ENCODE measurements at places on chromosomes 7 and 10.
A peak's percentile ranks its signal among the peaks of the same experiment; 100 is the strongest.

- no peak for DNase-seq
Measured at GRCh38 chr10:58921421-58921855, 255.0 kb upstream of the PHYHIPL start.

DNA sequence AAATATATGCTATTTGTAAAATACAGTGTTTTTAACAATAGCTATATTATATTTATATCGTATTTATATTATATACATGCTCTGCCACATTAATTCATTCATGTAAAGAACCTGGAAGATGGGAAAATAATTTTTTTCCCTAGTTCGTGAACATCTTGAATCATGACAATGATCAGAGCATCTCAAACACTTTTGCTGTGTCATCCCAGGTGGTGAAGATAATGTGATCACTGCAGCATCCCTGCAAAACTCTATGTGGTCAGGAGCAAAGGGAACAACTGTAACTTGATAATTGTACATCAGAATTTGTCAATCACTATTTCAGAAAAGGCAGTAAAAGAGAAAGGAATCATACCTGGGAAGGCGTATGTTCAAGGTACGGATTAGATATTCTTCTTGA lies 39.3 kb downstream of the RAPGEF5 start:
- no peak for DNase-seq

- DNase-seq, result no peak
Measured at GRCh38 chr10:71902351-71902750, 51.3 kb upstream of the PSAP start.

DNA sequence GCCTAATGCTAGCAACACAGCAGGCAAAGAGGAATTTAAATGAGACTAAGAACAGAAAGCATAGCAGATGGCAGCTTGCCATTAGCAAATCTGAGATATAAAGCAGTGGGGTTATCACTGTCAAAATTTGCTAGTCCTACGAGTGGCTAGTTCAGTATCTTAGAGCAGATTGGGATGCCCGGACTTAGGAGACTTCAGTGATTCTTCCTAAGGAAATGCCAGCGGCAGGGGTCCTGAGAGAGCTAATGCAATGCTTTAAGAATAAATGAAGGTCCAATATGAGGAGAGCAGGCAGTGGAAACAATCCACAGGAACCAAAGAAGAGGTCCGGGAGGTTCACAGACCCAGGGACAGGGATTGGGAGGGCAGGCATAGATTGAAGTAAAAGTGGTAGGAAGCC lies 169.3 kb upstream of the NPSR1 start:
- DNase-seq, result no peak

GRCh38 chr7:2260820-2261219 lies 18.8 kb downstream of the NUDT1 start:
- DNase-seq, result no peak

- DNase-seq, result peak; percentile 86
Measured at GRCh38 chr10:69914398-69915214, 112.9 kb downstream of the COL13A1 start.

DNA sequence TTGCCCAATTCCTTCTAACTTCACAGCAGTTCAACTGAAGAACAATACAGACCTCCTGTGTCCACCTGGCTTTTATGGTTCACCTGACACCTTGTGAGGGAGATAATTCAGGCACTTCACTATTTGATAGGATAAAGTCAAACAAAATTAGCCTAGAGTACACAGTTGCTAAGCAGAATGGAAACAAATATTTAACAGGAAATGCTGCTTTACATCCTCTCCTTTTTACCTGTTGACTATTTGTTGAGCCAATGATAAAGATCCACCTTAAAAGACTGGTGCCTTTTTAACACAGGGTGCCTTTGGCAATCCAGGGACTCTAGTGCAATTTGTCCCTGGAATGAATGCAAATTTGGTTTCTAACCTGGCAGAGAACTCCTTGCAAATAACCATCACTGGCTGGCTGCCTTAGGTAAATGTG lies 39.8 kb downstream of the ITPRID1 start:
- DNase-seq, result no peak

GRCh38 chr7:47361746-47362215 lies 220.1 kb downstream of the TNS3 start:
- DNase-seq, result peak; percentile 71

- DNase-seq, result no peak
Measured at GRCh38 chr7:16889305-16889704, 7.5 kb upstream of the AGR3 start.

DNA sequence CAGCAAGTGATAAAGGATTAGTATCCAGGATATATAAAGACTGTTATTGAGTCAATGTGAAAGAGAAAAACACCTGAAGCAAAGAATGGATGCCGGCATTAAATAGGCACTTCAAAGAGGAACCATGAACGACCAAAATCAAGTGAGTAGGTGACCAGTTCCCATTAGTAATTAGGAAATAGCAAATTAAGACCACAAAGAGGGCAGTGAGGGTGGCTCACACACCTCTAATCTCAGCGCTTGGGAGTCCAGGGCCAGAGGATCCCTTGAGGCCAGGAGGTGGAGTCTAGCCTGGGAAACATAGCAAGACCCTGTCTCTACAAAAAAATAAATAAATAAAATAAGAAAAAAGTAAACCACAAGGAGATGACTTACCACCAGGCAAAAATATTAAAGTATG lies 1.5 kb upstream of the ANTXRL start:
- DNase-seq, result no peak

DNA sequence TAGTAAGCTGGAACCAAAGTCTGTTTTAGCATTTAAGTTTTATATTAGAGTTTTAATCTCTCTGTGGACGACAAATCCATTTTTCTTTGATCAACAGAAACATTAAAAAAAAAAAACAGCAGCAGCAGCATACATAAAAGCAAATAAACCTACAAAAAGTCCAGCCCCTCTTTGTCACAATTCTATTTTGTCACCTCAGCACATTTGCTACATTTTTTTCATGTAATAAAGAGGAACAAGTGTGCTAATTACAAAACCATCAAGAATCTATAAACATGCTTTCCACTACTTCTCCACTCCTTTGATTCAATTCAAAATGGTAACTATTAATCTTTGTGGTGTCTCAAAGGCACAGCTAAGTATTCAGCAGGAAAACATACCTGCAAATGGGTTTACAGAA lies 259.8 kb upstream of the GNAI1 start:
- no peak for DNase-seq

GRCh38 chr10:71797533-71798307 lies 24.4 kb upstream of the VSIR start:
- no peak for DNase-seq

DNA sequence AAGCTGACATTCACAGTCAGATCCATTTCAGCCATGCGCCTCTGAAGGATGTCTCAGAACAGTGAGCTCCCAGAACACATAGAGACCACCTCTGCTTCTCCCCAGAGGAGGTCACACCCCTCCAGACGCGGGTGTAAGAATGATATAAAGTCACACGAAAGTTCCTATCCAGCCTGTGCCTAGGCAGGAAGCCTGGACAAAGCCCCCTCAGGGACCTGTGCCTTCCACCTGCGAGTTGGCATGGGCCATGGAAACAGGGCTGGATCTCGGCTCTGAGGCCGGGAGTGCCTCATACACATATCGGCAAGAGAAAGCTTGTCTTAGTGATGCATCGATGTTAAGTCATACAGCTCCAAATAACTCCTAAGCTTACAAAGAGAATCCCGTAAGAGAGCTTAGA lies 5.0 kb downstream of the VIPR2 start:
- DNase-seq, result no peak

DNA sequence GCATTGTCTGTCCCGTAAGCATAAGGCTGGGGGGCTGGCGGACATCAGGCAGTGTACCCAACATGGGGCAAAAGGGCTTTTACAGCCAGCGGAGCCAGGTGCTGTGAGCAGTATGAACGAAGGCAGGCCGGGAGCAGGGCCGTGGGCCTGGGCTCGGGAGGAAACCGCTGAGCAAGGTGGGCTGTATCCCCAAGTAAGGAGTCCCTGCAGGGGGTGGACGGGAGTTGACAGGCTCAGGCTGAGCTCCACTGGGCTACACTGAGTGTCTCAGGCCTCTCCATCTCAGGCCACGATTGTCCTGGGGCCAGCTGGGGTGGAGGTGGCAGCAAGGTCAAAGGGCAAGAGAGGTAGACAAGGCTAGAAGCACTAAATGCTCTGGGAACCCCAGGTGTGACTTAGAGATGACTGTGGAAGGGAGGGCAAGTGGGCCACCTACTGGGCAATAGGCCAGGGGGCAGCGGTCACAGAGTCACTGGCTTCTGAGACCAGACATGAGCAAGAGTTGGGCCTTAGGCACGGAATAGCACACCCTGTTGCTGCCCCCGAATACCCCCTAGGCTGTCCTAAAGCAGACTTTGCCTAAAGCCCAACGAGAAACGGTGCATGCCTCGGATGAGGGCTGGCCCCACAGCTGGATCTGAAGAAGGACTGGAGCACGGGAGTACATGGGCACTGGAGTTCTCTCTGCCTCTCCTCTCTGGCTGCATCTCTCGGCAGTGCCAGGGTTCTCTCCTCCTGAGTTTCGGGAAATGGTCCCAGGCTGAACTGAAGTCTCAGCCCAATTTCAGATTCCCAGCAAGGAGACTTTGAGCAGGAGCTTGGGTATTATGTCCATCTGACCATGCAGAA lies 10.8 kb upstream of the RAMP3 start:
- DNase-seq, result no peak

DNA sequence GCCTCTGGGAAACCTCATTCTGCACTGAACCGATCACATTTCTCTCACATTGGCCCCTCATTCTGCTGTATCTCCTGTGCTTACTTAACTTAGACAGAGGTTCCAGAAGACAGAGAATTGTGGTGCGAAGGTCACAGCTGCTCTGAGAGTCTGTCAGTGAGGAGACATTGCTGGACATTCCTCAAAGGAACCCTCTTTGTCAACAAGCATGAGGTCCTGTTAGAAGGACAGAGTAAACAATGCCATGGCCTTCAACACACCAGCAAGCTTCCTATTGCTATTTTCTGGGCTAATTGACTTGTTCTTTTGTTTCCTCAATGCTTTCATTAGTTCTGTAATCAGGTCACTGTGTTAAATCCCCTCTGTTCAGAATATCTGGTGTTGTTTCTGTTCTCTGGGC lies 109.3 kb upstream of the FZD8 start:
- DNase-seq, result no peak

GRCh38 chr7:109930049-109930448 lies 1160.9 kb upstream of the LRRN3 start:
- DNase-seq, result no peak

DNA sequence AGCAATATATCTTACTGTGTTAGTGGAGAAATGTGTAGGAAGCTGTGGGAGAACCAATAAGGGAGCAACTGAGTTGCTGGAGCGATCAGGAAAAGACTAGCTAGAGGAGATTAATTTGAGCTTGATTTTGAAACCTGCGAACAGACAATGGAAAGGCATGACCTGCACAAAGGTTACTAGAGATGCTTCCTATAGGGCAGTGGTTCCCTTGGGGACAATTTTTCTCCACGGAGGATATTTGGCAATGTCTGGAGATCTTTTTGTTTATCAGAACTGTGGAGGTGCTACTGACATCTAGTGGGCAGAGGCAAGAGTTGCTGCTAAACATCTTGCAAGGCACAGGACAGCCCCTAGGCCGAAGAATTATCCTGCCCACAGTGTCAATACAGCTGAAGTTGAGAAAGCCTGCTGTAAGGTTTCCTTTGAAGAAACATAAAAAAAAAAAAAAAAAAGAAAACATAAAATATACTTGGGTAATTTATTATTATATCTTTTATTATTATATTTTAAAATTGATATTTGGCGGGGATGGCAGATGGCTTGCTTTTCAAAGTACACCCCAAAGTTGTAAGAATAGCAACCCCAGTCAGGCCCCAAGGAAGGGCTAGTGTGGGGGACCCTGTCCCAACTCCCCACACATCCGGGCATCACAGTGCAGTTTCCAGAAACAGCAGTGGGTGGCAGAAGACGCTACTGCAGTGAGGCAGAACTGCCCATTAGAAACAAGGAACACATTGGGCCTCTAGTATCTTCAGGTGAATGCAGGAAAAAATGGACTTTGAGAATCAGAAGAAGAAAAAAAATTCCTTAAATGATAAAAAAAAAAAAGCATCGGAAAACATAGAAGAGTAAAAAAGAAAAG lies 481.6 kb downstream of the SH2D4B start:
- peak; percentile 3 for DNase-seq

DNA sequence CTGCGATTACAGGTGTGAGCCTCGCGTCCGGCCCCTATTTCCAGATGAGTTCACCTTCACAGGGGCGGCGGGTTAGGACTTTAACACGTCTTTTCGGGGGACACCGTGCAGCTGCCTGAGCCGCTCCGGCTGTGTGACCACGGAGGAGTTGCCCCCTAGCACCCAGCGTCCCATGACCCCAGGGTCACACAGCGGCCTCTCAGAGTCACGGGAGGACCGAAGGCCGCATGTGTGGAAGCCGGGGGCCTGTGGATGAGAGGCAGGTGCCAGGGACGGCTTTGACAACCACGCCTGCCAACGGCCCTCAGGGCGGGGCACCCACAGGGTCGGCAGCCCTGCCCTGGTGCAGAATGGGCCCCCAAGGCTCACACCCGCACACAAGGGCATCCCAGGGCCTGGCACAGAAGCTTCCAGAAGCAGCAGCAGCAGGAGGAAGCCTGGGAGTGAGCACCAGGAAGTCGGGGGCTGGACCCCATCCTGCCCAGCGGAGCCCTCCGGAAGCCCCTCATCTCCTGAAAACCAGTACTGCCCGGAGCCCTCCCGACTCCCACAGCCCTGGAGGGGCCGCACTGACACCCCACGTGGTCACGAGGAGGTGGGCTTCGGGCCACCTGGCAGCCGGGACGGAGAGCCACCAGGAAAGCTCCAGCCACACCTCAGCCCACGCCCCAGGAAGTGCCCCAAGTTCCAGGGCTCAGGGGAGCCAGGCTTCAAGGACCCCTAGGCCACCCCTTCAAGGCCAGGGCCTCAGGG lies 32.7 kb downstream of the ADAP1 start:
- no peak for DNase-seq

GRCh38 chr7:149683898-149684297 lies 89.5 kb downstream of the ZNF467 start:
- DNase-seq, result no peak

- DNase-seq, result peak; percentile 92
Measured at GRCh38 chr10:119305860-119306513, 98.6 kb downstream of the GRK5 start.

- DNase-seq, result peak; percentile 33
Measured at GRCh38 chr10:98664329-98665042, 217.8 kb upstream of the HPS1 start.

GRCh38 chr7:2478399-2478785 lies 2.2 kb upstream of the GRIFIN start:
- DNase-seq, result peak; percentile 96

DNA sequence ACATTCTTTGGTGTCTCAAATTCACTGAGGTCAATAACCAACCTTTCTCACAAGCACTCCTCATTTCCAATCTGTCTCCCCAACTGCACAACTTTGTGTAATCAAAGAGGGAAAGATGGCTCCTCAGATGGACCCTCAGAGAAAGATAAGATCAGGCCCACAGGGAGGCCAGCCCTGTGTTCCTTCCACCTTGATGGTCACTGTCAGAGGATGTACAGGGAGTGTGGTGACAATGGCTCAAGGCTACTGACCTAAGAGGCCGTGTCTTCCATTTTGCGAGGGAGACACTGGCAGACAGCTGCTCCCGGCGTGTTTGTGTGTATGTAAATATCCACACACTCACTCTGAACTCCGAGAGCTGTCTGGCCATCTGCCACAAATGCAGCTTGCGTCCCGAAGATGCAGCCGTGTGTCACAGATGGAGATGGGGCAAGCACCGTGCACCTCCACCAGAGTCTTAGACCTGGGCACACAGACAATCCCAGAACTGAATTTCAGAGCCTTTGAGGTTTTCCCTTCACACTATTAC lies 712.1 kb upstream of the NRP1 start:
- no peak for DNase-seq

GRCh38 chr10:25261110-25261509 lies 86.3 kb downstream of the GPR158 start:
- DNase-seq, result no peak
